ENCODE measurements at places on chromosomes 3 and 15.
A peak's percentile ranks its signal among the peaks of the same experiment; 100 is the strongest.

- DNase-seq: no peak
Observed at GRCh38 chr3:126664591-126665214, 9.8 kb upstream of the TXNRD3 start.

DNA sequence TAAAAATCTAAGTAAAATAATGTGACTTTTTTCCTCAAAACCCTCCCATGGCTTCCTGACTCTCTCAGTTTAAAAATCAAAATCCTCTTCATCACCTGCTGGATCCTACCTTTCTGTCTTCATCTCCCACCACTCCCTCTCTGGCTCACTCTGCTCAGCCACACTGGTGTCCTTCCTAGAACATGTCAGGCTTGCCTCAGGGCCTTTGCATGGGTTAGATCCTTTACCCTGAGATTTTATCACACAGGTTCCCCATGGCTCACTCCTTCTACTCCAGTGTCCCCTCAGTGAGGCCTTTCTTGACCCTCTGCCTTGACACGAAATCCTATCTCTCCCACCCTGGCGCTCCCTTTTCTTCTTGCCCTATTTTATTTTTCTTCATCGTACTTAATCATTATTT lies 141.8 kb downstream of the RPL22L1 start:
- DNase-seq: no peak

- DNase-seq: no peak
Observed at GRCh38 chr3:186303965-186304364, 58.1 kb downstream of the DGKG start.

- DNase-seq: no peak
Observed at GRCh38 chr15:58047149-58047548, 18.4 kb downstream of the ALDH1A2 start.

GRCh38 chr3:155393316-155393715 lies 99.8 kb upstream of the STRIT1 start:
- no peak for DNase-seq

DNA sequence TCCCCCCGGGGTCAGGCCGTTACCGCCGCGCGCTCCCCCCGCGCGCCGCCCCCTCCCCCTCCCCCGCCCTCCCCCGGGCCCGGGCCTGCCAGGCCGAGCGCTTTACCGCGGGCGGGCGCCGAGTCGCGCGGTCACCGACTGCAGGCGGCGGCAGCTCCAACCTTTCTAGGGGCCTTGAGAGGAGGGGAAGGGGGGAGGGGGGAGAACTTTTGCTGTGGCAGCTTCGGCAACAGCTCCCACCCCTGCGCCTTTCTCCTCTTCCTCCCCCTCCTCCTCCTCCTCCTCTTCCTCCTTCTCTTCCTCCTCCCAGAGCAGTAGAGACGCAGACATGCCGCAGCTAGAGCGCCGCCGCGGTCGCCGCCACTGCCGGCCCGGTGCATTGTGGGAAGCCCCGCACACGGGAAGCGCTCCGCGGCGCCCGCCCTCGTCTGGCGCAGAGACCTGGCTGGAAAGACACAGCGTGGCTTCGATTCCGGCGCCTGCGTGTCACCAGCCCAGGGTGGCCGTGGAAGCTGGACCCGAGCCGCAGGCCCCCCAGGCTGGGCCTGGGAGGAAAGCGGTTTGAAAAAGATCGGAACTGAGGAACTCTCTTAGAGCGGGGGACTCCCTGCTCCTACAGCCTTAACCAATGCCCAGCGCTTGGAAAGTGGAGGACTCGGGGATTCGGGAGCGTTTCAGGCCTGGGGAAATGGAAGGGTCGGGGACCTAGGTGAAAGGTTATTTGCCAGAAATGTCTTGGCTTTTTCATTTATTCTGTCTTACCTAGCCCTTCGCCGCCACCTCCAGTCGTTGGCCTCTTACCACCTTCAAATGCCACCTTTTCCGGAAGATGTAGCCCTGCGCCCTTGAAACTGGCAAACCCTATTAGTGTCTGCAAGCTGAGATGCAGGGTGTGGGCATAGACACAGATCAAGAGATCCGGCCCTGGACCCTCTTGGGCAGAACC lies at the start of gene ZNF148:
ZNF148 (minus strand) TSS at position 330 of the 946 bp plus-strand sequence. CDS start 61,685 bp downstream, outside the sequence.
- peak; percentile 90 for DNase-seq

- DNase-seq: no peak
Observed at GRCh38 chr15:46460431-46461094, 825.7 kb downstream of the SQOR start.

DNA sequence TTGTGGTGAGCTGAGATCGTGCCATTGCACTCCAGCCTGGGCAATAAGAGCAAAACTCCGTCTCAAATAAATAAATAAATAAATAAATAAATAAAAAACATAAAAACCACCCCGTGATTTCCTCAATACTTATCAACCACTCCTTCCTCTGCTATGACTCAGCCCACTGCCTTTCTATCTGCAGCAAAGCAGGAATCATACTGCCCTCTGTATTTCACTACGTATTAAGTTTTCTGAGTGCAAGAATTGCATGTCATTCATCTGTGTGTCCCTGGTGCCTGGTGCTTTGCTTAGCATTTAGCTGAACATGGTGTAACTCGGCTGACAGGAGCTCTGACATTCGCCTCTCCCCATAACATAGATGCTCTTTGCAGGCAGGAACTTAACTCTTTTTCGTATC lies 7.1 kb downstream of the LSG1 start:
- peak; percentile 16 for DNase-seq

DNA sequence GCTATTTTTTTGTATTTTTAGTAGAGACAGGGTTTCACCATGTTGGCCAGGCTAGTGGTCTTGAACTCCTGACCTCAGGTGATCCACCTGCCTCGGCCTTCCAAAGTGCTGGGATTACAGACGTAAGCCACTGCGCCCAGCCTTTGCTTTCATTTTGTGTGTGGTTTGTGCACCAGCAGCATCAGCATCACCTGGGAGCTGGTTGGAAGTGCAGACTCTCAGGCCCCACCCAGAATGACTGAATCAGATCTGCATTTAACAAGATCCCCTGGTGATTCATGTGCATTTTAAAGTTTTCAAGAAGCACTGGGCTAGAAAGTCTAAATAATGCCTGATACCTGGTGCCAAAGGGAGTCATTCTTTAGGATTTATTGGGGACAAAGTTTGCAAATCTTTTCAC lies 73.4 kb upstream of the BNIP2 start:
- DNase-seq: no peak

- peak; percentile 99 for DNase-seq
Observed at GRCh38 chr3:111071257-111072030, at the start of gene NECTIN3. Gene NECTIN3, plus strand, starts transcription at chr3:111071816. Its CDS starts 202 bp downstream, at chr3:111072018.

DNA sequence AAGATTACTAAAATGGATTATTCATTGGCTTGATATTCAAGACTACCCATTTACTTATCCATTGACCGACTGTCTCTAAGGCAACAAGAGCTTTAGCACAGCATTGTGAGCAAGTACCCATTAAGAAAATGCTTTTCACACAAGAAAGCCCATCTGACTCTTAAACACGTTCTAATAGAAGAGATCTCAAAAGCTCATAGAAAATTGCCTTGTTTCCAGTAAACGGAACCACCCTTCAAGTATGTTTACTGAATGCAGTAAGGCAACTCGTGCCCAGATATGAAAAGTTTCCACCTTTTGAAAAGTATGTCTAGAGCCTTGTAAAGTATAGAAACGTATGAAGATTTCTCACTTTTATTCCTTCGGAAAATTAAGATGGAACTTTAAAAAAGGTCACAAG lies 655.3 kb upstream of the ALCAM start:
- DNase-seq: no peak

- no peak for DNase-seq
Observed at GRCh38 chr15:69930754-69931153, 167.0 kb downstream of the TLE3 start.

DNA sequence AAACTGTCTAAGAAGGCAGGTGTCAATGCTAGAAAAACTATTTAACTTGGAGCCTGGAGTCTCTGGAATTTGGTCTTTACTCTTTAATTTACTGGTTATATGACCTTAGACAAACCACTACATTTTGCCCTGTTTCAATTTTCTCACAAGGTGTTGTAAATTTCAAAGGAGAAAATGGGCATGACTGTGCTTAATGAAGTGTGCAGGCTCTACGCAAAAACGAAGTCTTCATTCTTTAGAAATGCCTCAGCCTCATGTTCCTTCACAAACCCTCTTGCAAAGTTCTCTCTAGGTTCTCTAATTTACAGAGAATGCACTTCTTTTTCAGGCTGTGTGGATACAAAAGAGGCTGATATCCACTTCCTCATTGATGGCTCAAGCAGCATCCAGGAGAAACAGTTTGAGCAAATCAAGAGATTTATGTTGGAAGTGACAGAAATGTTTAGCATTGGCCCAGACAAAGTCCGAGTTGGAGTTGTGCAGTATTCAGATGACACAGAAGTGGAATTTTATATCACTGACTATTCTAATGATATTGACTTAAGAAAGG lies 39.1 kb downstream of the COL6A5 start:
- no peak for DNase-seq

DNA sequence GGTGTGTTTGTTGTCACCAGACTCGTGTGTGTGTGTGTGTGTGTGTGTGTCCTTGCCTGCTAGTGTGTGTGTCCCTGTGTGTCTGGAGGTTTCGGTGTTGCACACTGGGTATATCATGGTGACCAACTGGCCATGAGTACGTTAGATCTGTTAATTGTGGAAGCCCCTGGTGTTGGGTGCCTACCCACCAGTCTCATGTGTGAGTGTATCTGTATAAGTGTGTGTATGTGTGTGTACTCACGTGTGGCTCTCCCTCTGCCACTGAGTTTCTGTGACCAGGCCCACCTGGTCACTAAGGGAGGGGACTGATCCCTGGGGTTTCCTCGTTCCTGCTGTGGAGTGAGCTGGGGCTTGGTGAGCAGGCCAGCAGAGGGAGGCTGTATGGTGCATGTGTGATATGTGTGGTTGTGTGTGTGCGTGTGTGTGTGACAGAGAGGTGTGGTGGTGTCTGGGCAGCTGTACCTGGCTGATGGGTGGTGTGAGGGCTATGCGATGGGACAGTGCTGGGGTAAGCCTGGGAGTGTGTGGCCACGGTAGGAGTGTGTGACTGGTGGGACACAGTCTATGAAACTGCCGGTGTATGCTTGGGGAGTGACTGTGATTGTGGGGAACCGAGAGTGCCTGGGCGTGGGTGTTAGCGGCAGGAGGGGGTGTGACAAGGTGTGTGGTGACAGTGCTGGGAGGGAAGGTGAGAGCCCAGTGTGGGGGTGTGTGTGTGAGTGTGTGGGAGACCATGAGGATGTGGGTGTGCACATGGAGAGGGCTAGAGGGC lies 1.8 kb downstream of the PRKCD start:
- DNase-seq: no peak
